ENCODE measurements at places on chromosomes 11 and 22.
A peak's percentile ranks its signal among the peaks of the same experiment; 100 is the strongest.

GRCh38 chr11:125337836-125338834 lies 157.9 kb downstream of the FEZ1 start:
- DNase-seq: no peak

GRCh38 chr11:10459029-10459970 lies 4.2 kb downstream of the AMPD3 start:
- no peak for DNase-seq

GRCh38 chr11:17610085-17610894 lies 63.2 kb downstream of the OTOG start:
- DNase-seq: no peak

DNA sequence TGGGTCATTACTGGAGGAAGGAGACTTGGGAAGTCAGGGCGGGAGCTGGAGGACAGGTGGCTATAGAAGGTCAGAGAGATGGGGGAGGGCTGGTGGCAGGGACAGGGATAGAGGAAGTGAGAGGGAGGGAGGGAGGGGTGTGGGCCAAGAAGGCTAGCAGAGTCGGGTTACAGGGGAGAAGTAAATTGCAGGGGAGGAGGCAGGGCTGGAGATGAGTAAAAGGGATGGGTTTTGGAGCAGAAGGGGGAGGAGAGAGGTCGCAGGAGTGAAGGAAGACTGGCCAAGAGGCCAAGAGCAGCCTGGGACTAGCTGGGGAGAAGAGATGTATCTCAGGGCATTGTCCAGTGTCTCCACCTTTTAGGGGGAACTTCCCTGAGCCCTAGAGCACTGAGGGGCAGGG lies 33.0 kb downstream of the LRRC10B start:
- peak; percentile 58 for DNase-seq

GRCh38 chr11:98289617-98290263 lies 731.0 kb upstream of the CNTN5 start:
- no peak for DNase-seq

- DNase-seq: no peak
Measured at GRCh38 chr22:25567251-25567675, 2.8 kb downstream of the GRK3 start.

GRCh38 chr11:38547462-38547861 lies 1949.4 kb upstream of the RAG2 start:
- DNase-seq: no peak

DNA sequence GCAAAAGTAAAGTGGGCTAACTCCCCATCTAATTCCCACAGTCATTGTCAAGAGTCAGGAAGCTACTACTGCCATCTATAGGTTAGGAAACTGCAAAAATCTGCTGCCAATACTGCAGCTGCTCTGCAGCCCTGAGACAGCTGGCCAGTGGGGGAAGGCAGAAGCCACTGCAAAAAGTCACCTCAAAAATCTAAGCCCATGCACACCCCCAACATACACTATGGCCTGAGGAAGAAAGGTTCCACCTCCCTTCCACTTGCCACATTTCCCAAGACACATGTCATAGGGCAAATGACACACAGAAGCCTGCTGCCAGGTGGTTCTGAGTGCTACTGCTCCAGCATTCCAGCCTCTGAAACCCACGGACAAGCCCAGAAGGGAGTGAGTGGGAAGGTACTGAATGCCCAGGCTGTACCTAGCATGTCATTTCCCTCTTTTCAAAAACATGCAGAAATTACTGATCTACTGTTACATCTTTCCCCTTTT lies 36.9 kb downstream of the DGCR2 start:
- DNase-seq: no peak

- DNase-seq: no peak
Measured at GRCh38 chr11:60362241-60362640, 16.1 kb upstream of the MS4A7 start.

DNA sequence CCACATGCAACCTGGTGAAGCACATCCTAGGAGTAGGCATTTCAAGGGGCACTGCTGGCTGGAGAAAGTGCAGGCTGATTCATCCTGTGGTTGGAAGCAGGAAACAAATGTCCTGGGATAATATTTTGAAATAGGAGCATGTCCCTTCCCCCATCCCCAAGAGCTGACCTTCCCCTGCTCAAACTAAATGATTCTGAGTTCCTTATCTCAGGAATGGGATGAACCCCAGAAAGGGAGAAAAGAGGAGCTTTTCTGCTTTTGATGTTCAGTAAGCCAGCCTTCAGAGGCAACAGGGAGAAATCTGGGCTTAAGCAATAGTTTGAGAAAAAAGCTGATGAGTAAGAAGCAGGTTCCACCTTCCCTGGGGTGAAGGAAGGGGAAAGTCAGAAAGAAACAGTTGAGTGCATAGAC lies 19.5 kb upstream of the SPON1 start:
- no peak for DNase-seq

GRCh38 chr11:85525686-85526085 lies 101.5 kb downstream of the DLG2 start:
- DNase-seq: no peak

DNA sequence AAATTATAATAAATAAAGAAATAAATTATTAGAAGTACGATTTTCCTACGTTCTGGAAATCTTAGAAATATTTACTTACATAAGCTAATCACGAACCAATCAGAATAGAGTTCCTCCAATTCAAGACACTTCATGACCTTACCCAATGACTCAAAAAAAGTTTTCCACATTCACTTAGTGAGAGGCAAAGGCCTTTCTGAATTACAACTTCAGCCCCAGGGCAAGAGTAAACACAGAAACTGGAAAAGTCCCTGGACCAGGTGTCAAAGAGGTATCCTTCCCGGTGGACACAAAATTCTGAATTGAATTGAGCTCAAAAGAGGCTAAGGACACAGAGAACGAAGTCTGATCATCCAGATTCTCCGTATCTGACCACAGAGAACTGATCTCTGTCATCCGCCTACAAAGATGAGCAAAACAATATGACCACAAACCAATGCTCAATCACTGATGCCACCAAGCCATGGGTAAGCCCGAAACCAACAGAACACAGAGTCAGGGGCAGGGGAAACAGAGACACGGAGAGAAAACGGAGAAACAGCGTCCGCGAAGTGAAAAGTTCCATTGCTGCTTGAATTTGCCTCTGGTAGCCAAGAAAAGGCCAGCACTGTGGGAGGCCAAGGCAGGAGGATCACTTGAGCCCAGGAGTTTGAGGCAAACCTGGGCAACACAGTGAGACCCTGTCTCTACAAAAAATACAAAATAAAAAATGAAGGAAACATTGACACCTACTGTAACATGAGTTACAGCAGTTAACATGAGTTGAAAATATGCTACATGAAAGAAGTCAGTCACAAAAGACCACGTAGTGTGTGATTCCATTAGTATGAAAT lies 6.8 kb downstream of the BID start:
- no peak for DNase-seq

- DNase-seq: no peak
Measured at GRCh38 chr22:25656724-25657123, 85.3 kb upstream of the MYO18B start.

- no peak for DNase-seq
Measured at GRCh38 chr11:104836691-104837090, 61.6 kb downstream of the CASP12 start.

DNA sequence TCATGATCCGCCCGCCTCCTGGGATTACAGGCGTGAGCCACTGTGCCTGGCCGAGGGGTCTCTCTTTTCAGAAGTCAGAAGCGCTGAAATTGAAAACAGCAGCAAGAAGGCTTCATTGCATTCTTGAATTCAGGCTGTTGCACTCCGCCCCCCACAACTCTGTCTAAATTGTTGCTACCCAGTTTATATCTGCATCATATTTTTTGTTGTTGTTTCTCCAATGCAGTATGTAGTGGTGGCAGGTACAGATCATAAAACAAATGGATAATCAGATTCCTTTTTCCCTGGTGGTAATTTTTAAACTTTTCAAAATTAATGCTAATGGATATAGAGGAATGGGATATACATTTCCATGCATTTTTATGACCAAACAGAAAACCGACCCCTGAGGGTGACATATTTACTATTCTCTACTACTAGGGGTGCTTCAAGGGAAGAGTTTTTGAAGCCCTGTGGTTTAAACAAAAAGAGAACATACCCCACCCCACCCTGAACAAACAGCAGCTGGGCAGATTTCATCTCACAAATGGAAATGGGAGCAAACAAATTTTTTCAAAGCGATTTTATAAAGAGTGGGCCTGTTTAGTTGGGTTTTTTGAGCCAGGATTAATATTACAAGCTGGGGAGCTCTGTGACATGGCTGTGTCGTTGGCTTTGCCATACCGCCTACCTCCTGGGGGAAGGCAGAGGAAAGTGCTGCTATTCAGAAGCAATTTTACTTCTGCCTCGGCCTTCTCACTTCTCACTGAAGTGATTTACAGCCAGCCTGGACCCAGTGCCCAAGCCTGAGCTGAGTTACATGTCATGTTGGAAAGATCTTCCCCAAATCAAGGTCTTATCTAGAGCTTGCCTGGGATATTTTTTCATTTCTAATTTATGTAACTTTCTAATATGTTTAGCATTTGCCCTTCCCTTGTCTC lies 16.0 kb upstream of the TMA7B start:
- no peak for DNase-seq

- peak; percentile 61 for DNase-seq
Measured at GRCh38 chr22:23591201-23591791, 11.2 kb upstream of the IGLL1 start.

DNA sequence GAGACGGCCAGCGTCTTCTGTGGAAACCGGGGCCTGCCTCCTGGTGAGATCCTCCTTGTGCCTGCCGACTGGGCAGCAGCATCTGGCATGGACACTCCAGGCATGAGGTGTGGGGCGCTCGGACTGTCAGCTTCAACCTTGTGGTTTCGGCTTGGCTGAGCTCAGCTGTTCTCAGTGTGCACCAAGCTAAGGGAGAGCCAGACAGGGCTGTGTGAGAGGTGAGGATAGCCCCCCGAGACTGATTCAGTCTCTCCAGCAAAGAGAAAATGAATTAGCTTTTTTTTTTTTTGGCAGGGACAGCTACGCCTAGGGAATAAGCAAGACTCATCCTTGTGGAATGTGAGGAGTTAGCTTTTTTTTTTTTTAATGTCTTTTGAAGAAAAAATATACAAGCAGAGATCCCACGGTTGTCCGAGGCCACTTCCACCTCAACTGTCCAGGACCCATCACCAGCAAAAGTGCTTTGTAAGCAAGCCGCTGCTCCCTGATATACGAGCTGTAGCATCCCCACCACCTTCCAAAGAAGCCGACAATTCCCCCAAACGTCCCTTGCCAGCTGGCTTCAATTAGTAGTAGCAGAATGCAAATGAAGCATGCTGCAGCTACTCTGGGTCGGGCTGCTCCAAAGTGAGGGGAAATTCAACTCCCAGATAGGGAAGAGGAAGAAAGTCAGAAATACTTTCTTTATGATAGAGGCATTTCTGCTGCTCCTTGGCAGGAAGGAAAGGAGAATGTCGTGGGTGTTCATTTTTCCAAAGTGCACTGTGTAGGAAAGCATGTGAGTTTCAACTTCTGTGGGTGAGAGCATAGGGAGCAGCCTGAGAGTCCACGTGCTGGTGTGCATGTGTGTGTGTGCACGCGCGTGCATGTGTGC lies 9.7 kb upstream of the THY1 start:
- DNase-seq: no peak

DNA sequence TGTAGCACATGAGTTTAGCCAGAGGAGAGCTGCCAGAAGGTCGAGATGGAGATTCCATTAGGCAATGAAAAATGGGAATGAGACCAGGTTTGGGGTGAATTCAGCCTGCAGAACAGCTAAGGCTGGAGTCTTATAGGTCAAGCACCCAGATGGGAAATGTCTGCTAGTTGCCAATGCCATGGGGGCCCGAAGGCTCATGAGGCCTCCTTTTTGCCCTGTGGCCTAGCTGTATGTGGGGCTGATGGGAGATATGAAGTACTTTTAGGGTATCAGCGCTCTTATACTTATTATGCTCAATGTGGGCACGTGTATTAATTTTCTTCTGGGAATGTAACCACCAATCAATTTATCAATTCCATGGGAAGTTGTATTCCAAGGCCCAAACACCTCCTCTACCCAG lies 8.7 kb downstream of the PPFIBP2 start:
- DNase-seq: no peak

DNA sequence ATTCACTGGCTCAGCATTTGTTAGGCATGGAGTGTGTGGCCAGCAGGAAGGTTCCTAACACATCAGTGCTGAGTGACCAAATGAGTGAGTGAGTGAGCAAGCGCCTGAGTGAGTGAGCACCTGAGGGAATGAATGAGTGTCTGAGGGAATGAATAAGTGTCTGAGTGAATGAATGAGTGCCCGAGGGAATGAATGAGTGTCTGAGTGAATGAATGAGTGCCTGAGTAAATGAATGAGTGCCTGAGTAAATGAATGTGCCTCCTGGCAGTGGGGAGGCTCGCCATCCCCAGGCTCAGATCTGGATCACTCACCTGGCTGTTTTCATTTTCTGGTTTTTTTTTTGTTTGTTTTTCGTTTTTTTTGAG lies 52.1 kb upstream of the TCF20 start:
- DNase-seq: no peak

DNA sequence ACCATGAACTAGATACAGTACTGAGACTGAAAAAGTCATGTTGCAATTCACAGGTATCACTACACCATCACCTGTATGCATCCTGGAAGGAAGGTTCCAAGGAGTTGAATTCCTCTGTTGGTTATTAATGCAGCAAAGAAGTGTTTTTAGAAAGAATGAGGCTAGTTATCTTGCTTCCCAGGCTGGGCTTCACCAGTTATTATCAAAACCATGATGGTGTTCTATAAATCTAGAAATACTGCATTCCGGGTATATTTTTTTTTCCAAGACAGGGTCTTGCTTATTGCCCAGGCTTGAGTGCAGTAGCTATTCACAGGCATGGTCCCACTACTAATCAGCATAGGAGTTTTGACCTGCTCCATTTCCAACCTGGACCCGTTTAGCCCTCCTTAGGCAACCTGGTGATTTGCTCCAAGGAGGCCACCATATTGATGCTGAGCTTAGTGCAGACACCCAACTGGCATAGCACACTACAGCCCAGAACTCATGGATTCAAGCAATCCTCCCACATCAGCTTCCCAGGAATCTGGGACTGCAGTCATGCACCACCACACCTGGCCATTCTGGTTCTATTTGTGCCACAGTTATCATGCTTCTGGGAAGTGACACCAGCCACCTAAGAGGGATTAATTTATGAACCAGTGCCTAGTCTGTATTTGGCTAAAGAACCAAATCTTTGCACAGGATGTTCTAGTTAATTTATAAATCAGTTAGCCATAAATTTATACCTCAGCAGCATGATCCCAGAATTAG lies 1.6 kb upstream of the MPEG1 start:
- DNase-seq: no peak

Measured in NT2/D1 (cell line).